ENCODE measurements at places on chromosomes 7 and 10. TPM values are rescaled to one million over a fixed set of nuclear protein-coding genes. Genes with fewer than 3 reads are reported as not detected.
A peak's percentile ranks its signal among the peaks of the same experiment; 100 is the strongest.

MGMT gene
- 15.7 TPM for total RNA-seq

DNA sequence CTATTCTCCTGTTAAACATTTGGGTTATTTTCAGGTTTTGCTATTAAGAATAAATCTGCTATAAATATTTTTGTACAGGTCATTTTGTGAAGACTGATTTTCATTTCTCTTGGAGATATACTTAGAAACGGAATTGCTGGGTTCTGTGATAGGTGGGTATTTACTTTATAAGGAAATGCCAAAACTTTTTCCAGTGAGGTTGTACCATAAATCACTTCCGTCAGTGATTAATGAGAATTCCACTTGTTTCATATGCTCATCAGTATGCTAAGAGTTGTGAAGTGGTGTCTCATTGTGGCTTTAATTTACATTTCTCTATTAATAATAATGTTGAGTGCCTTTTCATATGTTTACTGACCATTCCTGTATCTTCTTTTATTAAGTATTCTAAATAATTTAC is 84.0 kb upstream of the KLF14 start:
- no peak for DNase-seq

DNA sequence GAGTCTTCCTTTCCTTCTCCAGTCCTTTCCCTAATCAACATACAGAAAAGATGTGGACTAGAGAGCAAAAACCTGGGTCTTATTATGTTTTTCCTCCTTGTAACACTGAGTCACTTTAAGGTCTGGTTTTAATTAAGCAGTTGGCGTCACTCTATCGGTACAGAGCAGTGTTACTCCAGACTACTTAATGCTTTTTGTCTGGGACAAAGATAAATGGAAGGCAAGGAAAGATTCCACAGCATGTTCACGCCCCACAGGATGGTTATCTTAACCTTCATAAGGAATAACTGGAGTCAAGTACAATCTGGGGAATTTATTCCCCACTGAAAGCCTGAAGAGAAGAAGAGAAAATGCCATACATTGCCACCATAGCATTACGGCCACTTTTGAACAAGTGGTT is 145.7 kb downstream of the ELAPOR2 start:
- peak; percentile 85 for DNase-seq

GRCh38 chr10:79075418-79075817 is 6.7 kb downstream of the ZMIZ1 start:
- DNase-seq, result no peak

DNA sequence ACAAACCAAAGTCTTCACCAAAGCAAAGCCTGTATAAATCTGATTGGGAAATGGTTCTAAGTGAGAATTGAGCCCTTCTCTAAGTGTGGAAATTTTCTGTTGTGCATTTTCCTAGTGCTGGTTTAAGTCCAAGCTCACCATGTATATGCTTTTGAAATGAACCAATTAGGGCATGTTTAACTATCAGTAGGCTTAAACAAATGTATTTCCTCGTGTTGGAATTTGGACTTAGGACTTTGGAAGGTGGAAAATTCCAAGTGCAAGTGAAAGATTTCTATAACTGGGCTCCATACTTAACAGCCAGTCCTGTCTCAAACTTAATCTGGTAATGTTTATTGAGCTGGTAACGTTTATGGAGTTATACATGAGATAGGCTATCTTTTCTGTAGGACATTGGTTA is 28.5 kb downstream of the CCNY start:
- DNase-seq, result no peak

DNA sequence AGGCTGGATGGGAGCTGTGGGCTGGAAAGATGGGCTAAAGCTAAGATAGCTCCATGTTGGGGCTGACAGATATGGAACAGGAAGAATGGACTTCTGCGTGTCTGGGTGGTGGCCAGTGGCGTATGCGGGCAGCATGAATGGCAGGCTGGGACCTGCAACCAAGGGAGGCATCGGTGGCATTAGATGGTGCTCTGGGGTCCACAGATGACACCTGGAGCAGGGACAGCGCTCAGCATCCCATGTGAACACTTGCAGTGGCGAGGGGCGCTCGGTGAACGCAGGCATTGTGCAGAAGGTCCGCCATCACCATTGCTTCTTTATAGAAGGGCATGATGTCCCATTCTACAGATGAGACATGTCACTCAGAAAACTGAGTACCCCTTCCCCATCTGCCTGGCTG is 21.0 kb upstream of the SMARCD3 start:
- DNase-seq, result no peak

ENO4 gene
- total RNA-seq, result 0.51 TPM

C10orf67 gene
- total RNA-seq, result 0.25 TPM

DNA sequence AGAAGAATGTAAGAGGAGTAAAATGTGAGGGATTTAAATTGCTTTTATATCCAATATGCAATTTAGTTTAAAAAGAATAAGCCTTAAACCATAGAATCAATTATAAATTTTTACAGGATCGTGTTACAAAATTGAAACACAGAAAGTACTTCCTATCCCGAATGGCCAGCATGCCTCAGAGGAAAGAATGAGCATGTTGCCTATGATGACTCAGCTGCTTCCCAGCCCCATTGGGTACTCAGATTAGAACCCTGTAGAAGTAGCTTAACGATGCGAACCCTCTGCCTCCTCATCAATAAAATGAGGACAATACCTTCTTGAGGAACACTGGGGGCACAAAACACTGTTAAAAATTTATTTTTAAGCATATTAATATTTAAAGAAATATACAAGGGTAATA is 113.4 kb upstream of the CDK1 start:
- DNase-seq, result no peak

DNA sequence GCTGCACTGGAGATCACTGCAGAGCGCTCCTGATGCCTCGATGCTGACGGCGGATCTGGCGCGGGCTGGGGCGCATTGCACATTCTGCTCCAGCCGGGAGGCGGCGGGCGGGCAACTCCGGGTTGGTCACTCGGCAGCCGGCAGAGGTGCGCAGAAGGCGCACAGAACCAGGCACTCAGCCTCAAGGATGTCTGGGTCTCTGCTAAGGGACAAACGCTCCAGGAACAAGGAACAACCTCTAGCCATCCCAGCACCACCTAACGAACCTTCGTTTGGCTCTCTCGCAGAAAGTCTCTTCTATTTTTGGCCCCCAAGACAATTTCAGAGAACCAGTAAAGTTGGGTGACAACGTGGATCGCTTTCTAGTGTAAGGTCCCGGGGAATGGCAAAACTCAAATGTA is 254.6 kb downstream of the OTUD1 start:
- DNase-seq, result peak; percentile 10

DNA sequence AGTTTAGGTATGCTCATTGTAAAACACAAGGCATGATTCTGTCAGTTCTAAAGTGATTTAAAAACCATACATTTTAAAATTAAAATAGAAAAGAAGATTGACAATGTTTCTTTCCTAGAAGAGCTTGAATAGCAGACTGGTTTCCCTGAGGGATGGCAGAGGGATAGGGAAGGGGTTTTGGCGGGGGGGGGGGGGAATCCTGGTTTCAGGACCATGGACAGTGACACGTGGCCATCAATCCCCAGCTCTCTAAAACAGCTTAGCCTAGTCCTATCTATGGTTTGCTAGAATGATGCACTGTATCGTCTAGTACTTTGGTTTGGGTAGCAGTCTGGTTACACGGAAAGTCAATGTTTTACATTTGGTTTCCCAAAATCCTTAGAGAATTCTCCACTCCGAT is 88.7 kb downstream of the PHYHIPL start:
- DNase-seq, result peak; percentile 3

DNA sequence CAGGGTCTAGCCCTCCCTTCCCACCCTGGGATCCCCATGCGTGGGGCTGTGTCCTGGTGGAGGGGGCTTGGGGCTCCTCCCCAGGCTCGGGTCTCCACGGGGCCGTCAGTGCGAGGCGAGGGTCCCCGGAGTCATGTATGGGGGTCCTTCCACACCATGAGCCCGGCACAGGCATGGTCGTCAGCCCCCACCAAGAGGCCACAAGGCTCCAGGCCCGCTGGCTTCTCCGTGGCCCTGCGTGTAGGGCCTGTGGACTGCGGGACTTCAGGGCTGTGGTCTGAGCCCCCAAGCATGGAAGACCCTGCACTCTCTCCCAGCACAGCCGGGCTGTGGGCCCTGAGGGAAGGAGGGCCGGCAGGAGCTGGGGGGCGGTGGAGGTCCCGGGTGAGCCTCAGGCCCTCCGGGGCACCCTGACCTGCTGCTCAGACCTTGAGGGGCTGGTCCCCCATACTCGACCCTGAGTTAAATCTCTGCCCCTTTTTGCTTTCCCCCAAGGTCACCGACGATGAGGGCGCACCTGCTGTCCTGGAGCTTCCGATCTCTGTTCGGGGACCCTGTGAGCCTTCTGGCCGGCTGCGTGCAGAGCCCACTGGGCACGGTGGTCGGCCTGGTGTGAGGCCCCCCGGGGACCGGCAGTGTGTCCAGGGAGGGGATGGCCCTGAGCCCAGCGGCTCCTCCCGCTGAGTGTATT is 19.7 kb downstream of the PWWP2B start:
- no peak for DNase-seq

All from GM23248 (cell line).